ENCODE measurements at places on chromosomes 2 and 18.

- no peak for DNase-seq
These were observed 949.8 kb upstream of the LRATD1 start for GRCh38 chr2:13682540-13683272.

- no peak for DNase-seq
These were observed 96.9 kb downstream of the TSHZ1 start for GRCh38 chr18:75307530-75307929.

DNA sequence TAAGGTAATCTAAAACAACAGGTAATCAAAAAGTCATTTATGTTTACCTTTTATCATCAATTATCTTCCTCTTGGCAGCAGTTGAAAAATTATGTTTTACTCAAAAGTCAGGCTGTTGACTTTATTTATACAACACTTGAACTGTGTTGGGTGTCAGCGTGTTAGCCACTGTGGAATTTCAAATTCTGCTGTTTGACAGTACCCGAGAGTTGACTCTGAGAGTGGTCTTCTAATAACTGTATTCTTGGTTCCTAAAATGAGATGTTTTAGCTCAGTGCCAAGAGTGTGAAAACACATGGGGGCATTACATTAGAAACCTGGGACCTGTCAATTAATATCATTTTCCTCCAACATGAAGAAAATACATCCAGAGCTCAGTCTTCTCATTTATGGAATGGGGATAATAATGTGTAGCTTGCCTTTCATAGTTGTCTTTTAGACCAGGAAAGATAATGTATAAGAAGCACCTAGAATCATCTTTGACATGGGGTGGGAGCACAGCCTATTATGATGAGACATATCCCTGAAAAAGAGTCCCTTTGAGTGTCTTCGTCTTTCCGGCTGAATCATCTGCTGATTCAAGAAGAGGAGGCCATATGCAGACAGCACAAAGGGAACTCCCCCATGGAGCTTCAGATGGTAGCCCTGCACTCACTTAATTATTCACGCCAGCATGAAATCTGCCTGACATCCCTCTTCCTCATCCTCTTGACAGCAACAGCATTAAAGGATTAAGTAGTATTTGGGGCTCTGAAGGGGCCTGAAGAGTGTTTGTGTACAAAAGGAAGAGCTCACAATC is 89.1 kb downstream of the AFF3 start:
- no peak for DNase-seq

GRCh38 chr18:63604791-63605567 is 17.8 kb downstream of the SERPINB13 start:
- DNase-seq: no peak

- no peak for DNase-seq
These were observed 3.7 kb upstream of the MEIS1 start for GRCh38 chr2:66431274-66431642.

- no peak for DNase-seq
These were observed 35.2 kb downstream of the TMEM163 start for GRCh38 chr2:134683561-134684112.

- no peak for DNase-seq
These were observed 41.9 kb downstream of the PRKD3 start for GRCh38 chr2:37282746-37283145.

DNA sequence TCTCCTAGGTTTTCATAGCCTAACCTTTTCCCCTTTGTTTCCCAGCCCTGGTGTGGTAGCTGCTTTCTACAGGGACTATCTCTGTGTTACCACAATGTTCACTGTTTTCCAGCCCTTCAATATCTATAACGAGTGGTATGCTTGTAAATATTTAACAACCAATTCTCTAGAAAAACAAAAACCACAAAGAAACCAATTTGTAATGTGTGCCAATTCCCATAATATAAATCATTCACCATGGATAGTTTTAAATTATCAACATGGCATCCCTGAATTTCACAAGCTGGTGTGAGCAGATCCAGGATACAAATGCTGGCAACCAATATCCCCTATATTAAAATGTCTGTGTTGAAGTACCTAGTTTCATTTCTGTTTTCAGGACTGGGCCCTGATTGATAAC is 207.5 kb upstream of the FBXO11 start:
- DNase-seq: no peak

DNA sequence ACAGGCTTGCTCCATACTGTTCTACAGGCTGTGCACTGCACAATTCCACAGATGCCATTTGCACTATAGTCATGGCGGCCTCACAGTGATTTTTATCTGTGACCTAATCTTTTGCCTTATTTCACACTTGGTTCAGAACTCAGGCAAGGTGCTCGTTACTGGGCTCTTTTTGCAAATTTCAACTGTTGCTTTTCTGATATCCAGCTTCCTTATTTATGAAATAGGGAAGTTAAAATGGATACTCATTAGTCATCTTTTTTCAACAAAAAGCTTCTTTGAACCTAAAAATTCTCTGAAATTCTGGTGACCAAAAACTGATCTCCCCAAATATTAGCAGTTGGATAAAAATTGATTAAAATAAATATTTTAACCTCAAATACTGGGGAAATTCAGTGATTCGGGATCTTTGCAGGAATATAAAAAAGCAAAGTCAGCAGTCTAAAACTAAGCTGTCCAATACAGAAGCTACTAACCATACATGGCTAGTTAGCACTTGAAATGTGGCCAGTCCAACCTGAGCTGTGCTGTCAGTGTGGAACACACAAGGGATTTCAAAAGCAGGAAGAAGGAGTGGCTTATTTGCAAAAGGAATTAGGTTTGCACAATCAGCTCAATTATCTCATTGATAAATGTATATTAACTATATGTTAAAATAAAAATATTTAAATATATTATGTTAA is 134.4 kb downstream of the COL4A4 start:
- peak; percentile 35 for DNase-seq

DNA sequence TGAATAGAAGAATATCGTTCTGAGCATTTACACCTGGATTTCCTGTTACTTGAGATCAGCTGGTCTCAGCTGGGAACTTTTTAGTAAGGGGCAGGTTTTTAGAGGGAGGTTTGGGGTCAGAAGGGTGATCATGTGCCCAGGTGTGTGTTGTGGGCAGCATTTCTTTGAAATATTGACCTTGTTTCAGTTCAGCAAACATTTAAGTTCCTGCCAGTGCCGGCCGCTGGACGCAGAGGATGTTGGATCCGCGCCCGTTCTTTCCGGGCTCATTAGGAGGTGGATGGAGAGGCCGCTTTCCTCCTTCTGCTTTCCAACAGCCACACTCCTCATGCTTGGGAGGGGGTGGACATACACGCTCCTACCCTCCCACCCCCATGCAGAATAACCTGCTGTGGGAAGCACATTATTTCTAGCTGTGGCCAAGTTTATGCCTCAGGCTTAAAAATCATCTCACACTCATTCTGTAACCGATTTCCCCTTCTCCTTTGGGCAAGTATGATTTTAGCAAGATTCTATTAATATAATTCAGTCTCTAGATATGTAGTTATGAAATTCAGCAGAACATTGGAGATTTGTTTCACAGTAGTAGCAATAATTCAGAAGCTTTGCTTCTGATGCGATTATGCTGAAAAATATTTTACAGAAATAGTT is 131.4 kb downstream of the ZNF236 start:
- DNase-seq: no peak

- no peak for DNase-seq
These were observed 38.5 kb upstream of the RND3 start for GRCh38 chr2:150526006-150526405.
